ENCODE measurements at places on chromosomes 4 and X.

DNA sequence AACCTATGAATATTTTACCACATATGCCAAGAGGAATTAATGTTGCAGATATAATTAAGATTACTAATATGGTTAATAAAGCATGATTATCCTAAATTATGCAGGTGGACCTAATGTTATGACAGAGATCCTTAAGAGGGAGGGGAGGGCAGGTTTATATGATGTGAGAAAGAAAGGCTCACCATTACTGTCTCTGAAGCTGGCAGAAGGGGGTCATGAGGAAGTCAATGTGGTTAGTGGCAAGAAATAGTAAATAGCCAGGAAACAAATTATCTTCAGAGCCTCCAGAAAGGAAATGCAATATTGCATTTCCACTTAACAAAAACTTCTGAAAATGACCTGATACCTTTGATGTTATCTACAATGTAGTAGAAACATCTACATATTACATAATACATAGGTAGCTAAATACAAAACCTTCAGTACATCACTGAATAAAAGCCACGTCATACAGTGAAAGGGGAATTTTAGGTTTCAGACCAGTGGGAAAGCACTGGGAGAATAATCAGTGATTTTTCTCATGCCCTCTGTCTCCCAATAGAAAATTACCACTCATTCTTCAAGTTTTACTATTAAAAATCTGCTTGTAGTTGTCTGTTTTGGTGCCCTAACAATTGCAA is 609.2 kb downstream of the SPOCK3 start:
- no peaks in the 10 kb centered on the region for H3K36me3 ChIP-seq
- no peaks in the 10 kb centered on the region for H3K4me1 ChIP-seq
- H3K4me3 ChIP-seq = no peak overlapping the region
- DNase-seq = no peak

DNA sequence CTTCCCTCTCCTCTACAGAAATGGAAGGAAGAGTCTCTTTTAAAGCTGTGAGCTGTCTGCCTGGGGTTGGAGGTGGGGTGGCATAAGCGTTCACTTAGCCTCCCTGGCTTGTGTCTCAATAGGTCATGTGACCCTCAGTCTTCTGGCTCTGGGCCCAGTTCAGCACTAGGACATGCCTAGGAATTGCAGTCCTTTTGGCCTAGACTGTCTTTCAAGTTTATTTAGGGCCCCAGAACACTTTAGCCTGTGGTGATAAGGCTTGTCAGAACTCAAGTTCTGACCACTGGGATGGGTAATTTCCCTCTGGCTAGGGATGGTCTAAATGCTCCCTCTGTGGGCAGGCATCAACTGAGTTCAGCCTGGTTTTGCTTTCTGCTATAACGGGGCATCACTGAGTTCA is 34.3 kb upstream of the ARMCX4 start:
- no peaks in the 10 kb centered on the region for H3K4me1 ChIP-seq
- no peak overlapping the region for H3K27ac ChIP-seq
- no peak overlapping the region for H3K4me3 ChIP-seq
- no peaks in the 10 kb centered on the region for H3K27me3 ChIP-seq
- no peak for DNase-seq

DNA sequence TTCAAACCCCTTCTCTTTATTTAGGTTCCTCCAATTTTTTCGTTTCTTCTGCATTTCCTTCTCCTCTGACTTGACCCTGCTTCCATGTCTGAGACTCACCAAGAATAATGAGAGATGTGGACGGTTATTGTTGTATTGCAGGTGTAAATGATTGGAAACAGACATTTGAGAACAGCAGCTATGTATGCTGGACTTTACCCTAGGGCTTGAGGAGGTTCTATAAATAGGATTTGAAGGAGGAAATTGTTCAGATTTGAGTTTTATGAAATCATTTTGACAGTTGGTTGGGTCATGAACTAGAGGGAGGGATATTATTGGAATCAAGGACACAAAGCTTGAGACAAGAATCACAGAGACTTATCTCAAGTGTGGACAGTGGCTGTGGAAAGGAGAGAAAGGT is 614.6 kb upstream of the CPEB2 start:
- H3K36me3 ChIP-seq = no peaks in the 10 kb centered on the region
- H3K27ac ChIP-seq = no peak overlapping the region
- no peaks in the 10 kb centered on the region for H3K4me1 ChIP-seq
- no peak overlapping the region for H3K4me3 ChIP-seq

DNA sequence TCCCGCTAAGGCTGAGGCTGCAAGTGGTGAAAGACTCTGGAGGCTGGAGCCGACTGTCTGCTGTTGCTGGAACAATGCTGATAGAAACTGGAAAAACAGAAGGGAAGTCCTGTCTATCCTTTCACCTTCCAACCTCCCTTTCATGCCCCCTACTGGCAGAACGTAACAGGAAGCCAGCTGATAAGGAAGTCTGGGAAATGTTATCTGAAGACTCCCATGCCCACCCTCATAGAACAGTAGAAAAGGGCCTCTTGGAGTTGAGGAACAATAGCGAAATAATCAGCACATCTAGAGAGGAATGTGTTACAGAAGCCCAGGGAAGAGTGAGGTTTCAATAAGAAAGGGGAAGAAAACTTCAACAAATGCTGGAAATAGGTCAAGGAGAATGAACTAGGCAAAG is 117.1 kb upstream of the DKK2 start:
- no peaks in the 10 kb centered on the region for H3K36me3 ChIP-seq
- no peak overlapping the region for H3K4me3 ChIP-seq
- no peak overlapping the region for H3K27ac ChIP-seq

- H3K4me1 ChIP-seq = no peaks in the 10 kb centered on the region
- H3K4me3 ChIP-seq = no peak overlapping the region
- DNase-seq = no peak
- H3K27ac ChIP-seq = no peak overlapping the region
- no peaks in the 10 kb centered on the region for H3K27me3 ChIP-seq
Observed at GRCh38 chr4:69881173-69881773, 21.3 kb upstream of the SULT1E1 start.

- no peaks in the 10 kb centered on the region for H3K4me1 ChIP-seq
- no peaks in the 10 kb centered on the region for H3K36me3 ChIP-seq
- no peak overlapping the region for H3K27ac ChIP-seq
- DNase-seq = no peak
- H3K4me3 ChIP-seq = no peak overlapping the region
Observed at GRCh38 chrX:71637253-71637618, 18.9 kb upstream of the CXCR3 start.

DNA sequence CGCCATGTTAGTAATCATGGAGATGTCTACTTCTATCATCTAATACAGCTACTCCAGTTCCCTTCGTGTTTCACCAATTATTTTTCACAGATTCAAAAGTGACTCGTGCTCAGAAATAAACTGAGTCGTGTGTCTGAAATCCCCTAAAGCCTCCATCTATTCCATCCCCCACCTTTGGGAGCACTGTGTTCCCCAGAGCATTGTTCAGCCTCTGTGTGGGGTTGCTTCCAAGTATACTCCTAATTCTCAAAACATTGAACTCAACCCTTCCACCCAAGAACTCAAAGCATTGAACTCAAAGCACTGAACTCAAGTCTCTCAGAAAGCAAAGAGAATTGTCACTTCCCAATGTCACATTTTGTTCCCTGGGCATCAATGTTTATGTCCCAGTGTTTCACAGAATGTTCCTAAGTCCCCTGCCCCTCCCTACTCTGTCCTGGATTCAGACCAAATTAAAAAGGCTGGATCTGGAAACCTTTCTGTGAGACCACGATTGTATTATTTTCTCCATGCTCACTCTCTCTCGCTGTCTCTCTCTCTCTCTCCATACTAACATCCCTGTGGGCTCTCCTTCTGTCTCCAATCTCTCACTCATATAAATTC is 138.5 kb upstream of the QRFPR start:
- H3K4me3 ChIP-seq = no peak overlapping the region
- H3K36me3 ChIP-seq = no peaks in the 10 kb centered on the region
- no peaks in the 10 kb centered on the region for H3K27me3 ChIP-seq
- H3K4me1 ChIP-seq = no peaks in the 10 kb centered on the region

- H3K4me1 ChIP-seq = no peaks in the 10 kb centered on the region
- no peak overlapping the region for H3K27ac ChIP-seq
- no peaks in the 10 kb centered on the region for H3K27me3 ChIP-seq
- no peak overlapping the region for H3K4me3 ChIP-seq
Observed at GRCh38 chrX:27746516-27746915, 61.3 kb upstream of the MAGEB10 start.

- no peaks in the 10 kb centered on the region for H3K36me3 ChIP-seq
- no peak for DNase-seq
- H3K4me3 ChIP-seq = no peak overlapping the region
- H3K27ac ChIP-seq = no peak overlapping the region
- H3K4me1 ChIP-seq = no peaks in the 10 kb centered on the region
Observed at GRCh38 chr4:187608001-187608421, 387.6 kb upstream of the ZFP42 start.

GRCh38 chrX:30283456-30284200 is 25.6 kb downstream of the NR0B1 start:
- no peak overlapping the region for H3K4me3 ChIP-seq
- no peaks in the 10 kb centered on the region for H3K27me3 ChIP-seq
- no peak overlapping the region for H3K27ac ChIP-seq
- H3K4me1 ChIP-seq = no peaks in the 10 kb centered on the region

GRCh38 chr4:168634276-168634802 is 137.5 kb downstream of the PALLD start:
- H3K27me3 ChIP-seq = no peaks in the 10 kb centered on the region
- peak; percentile 39 for DNase-seq
- peak overlapping the region; percentile 17 for H3K4me3 ChIP-seq
- H3K36me3 ChIP-seq = no peaks in the 10 kb centered on the region

DNA sequence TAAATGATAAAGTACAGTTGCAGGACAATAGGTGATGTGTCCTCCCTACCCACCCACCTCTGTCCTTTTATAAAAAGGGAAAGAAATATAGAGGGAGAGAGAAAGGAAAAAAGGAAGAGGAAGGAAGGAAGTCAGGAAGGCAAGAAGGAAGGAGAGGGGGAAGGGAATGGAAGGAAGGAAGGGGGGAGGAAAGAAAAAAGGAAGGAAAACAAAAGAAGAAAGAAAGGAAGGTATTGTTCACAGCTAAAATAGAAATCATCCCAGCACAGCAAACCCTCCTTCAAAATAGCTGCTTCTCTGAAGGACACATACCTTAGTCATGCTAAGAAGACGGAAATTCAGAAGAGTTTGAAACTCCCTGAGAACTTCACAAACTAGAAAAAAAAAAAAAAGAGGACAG is 8.4 kb downstream of the NKX6-1 start:
- no peak overlapping the region for H3K27ac ChIP-seq
- no peak for DNase-seq
- H3K4me3 ChIP-seq = no peak overlapping the region

- no peak overlapping the region for H3K27ac ChIP-seq
- H3K36me3 ChIP-seq = no peaks in the 10 kb centered on the region
Observed at GRCh38 chr4:5635826-5636195, 72.5 kb downstream of the EVC2 start.

DNA sequence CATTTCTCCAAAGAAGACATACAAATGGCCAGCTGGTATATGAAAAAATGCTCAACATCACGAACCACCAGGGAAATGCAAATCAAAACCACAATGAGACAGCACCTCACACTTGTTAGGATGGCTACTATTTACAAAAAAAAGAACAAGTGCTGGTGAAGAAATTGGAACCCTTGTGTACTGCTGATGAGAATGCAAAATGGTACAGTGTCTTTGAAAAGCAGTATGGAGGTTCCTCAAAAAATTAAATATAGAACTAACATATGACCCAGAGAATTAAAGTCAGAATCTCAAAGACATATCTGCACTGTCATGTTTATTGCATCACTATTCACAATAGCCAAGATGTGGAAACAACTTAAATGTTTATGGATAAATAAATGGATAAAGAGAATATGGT is 20.9 kb downstream of the PAGE4 start:
- H3K27ac ChIP-seq = no peak overlapping the region
- DNase-seq = no peak
- H3K4me1 ChIP-seq = no peaks in the 10 kb centered on the region
- no peaks in the 10 kb centered on the region for H3K27me3 ChIP-seq
- H3K4me3 ChIP-seq = no peak overlapping the region
- H3K36me3 ChIP-seq = no peaks in the 10 kb centered on the region

- H3K4me1 ChIP-seq = no peaks in the 10 kb centered on the region
- no peaks in the 10 kb centered on the region for H3K36me3 ChIP-seq
- H3K27ac ChIP-seq = no peak overlapping the region
- no peak overlapping the region for H3K4me3 ChIP-seq
- no peak for DNase-seq
- no peaks in the 10 kb centered on the region for H3K27me3 ChIP-seq
Observed at GRCh38 chr4:153197301-153197700, 6.9 kb upstream of the TRIM2 start.

DNA sequence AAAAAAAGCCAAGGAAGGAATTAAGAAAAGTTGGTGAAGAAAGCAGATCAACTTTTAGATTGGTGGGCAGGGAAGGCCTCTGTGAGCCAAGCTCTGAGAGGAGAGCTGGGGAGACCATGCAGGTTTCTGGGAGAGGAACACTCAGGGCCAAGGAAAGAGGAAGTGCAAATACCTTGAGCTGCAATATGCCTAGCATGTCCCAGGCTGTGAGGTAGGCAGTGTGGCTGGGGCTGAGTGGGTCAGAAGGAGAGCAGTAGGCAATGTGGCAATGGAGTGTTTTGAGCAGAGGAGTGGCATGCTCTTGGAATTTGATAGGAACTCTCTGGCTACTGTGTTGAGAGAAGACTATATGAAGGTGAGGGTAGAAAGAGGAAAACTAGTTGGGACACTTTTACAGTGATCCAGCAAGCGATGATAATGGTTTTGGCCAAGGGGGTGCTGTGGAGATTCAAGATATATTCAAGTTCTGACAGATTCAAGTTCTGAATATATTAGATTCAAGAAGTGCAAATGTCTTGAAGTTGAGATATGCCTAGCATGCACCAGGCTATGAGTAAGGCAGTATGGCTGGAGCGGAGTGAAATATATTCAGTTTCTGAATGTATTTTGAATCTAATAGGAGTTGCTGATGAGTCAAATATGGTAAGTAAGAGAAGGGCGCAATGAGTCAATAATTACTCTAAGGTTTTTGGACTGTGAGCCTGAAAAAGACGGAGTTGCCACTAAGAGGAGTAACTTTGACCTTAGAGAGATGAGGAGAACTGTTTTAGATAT is 172.5 kb downstream of the CAMK2D start:
- no peak overlapping the region for H3K4me3 ChIP-seq
- H3K4me1 ChIP-seq = no peaks in the 10 kb centered on the region
- H3K27ac ChIP-seq = no peak overlapping the region
- no peaks in the 10 kb centered on the region for H3K27me3 ChIP-seq
- DNase-seq = no peak
- no peaks in the 10 kb centered on the region for H3K36me3 ChIP-seq

- H3K36me3 ChIP-seq = no peaks in the 10 kb centered on the region
- H3K4me3 ChIP-seq = no peak overlapping the region
- H3K4me1 ChIP-seq = no peaks in the 10 kb centered on the region
- H3K27me3 ChIP-seq = no peaks in the 10 kb centered on the region
- no peak overlapping the region for H3K27ac ChIP-seq
Observed at GRCh38 chr4:34845926-34846325, 1398.4 kb downstream of the ARAP2 start.

Measured in ovary (tissue), 10 donors.